ENCODE measurements at places on chromosomes 7 and 10.

GRCh38 chr7:74010407-74010806 lies 17.6 kb upstream of the ELN start:
- no peak for DNase-seq

- no peak for DNase-seq
These were observed 122.0 kb upstream of the TCERG1L start for GRCh38 chr10:131433568-131433967.

DNA sequence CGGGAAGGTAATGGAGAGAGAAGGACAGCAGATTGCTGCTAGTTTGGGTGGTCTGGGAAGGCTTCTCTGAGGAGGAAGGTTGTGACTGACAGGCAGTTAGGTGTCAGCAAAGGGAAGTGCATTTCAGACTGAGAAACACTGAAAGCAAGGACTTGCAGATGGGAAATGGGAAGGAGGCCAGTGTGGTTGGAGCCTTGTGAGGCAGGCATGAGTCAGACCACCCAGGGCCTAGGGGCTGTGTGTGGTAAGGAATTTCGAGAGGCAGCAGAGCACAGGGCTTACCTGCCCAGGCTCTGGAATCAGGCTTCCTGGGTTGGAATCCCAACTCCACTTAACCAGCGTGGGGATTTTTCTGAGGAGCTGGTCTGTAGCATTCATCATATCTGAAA lies 53.5 kb downstream of the NRF1 start:
- no peak for DNase-seq

DNA sequence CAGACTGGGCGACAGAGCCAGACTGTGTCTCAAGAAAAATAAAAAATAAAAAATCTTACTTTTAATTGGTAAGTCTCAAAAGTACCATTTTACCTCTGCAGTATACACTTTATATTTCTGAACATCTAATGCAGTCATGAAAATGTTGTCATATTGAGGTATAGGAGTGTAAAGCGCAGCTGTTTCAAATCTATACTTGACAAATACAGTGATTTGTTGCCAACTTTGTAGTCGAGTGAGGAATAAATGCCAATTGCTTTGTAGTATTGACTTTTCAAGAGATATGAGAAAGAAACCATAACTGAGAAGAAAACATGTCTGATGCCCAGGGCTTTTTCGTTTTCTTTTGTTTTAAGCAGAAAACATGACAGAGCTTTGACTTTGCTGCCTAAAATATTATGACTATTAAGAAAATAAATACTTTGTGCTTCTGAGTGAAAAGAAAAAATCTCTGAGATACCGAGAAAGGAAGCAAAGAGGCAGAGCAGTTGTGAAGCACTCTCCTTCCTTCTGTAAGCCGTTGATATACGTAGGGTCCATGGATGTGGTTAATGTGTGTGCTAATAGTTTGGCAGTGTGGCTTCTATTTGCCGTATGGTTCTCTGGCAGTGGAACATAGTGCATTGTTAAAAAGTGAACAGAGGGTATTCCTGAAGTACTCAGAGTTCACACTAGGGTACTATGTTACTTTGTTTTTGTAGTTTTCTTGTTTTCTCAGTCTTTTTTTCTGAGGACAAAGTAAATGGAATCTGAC lies 38.2 kb downstream of the AVL9 start:
- DNase-seq = no peak

- no peak for DNase-seq
These were observed 55.1 kb downstream of the KCTD7 start for GRCh38 chr7:66683770-66684123.

DNA sequence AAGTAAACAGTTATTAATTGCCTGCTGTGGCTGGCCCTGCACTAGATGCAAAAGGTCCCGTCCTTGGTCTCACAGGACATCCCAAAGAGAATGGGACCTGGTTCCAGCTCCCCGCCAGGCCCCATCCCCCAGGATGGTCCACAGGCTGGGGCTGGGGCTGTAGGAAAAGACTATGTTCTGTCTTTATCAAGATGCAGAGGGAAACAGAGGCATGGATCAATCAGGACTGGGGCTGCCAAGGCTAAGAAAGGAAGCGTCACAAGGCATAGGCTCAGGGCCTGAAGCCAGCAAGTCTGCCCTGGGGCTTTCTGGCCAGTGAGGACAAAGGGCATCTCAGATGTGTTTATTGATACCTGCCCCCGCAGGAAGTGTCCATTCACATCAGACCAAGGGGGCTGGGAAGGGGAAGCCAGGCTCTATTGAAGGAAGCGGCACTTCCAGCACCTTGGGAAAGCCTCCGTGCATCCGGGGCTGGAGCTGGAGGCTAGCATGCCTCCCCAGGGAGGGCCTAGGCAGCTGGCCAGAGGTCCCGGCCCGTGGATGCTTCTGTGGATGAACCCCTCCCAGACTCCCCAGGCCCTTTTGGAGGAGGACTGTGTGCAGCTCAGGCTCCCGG lies 5.8 kb downstream of the VSIR start:
- DNase-seq = no peak
